ENCODE measurements at places on chromosomes 7 and 10.

DNA sequence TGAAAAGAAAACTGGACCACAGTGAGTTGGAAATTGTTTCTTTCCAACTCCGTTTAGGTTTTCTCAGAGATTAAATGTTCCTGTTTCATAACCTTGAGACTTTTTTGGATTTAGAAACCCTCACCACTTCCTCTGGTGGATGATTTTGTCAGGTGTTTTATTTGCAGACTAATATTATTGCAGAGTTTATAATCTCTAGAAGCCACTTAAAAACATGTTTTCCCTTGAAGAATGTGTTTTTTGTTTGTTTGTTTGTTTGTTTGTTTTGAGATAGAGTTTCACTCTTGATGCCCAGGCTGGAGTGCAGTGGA lies 520 bp upstream of the MICU1 start:
- no peak for DNase-seq

DNA sequence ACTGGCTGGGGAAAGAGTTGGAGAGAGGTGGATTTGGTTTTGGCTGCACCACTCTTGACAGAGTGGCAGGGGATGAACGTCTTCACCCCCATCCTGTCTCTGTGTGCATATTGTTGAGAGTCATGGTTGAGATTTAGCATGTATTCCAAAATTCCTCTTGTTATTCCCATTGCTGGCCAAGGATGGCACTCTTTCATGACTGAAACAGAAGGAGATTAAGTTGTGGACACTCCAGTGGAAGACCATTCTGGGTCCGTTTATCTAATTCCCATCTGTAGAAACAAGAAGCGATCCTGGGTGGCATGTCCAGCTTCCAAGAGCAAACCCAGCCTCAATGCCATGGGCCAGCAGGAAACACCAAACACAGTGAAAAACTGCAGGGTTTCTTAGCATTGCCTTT lies 469.0 kb upstream of the IGFBP3 start:
- no peak for DNase-seq

- no peak for DNase-seq
Measured at GRCh38 chr7:155496267-155497005, 38.5 kb downstream of the EN2 start.

DNA sequence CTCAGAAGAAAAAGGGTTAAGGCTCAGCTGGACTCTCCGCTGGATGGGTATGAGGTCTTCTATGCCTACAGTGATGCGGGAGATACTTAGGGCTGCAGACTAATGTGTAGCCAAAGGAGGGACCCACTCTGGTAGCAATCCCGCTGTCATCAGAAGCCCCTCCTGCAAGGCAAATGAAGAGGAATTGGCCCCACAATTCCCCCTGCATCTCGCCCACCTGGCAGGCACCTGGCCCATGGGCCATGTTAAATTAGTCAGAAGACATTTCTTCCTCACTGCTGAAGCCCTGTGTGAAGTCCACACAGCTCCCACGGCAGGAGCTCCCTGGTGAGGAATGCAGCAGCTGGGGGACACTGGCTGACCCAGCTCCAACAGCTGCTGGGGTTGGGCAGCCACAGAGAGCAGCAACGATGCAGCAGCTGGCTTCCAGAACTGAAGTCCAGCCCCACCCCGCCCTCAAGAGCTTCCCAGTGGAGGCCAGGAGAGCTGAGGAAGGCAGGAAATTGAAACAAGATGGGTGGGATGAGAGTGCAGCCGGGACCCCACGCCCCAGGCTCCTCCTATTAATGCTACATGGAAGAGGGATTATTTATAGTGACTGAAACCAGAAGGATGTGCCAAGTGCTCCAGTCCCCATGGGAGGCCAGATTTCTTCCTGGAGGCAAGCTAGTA lies 5.5 kb downstream of the VSTM4 start:
- no peak for DNase-seq

DNA sequence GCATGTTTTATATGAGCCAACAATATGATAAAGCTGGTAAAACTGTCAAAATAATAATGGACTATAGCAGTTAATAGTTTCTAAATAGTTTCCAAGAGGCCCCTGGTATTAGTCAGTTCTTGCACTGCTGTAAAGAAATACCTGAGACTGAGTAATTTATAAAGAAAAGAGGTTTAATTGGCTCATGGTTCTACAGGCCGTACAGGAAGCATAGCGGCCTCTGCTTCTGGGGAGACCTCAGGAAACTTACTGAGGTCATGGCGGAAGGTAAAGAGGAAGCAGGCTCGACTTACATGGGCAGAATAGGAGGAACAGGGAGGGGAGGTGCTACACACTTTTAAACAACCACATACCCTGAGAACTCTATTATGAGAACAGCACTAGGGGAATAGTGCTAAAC lies 104.6 kb downstream of the PPP1R9A start:
- DNase-seq, result no peak

- no peak for DNase-seq
Measured at GRCh38 chr10:113982769-113983168, 60.9 kb upstream of the ADRB1 start.

GRCh38 chr10:15370856-15371701 lies at the start of gene FAM171A1:
Gene FAM171A1 (minus strand): TSS chr10:15371289. CDS start chr10:15371052, 237 bp downstream.
- peak; percentile 80 for DNase-seq

- DNase-seq, result no peak
Measured at GRCh38 chr10:25049966-25050365, 33.6 kb downstream of the THNSL1 start.

DNA sequence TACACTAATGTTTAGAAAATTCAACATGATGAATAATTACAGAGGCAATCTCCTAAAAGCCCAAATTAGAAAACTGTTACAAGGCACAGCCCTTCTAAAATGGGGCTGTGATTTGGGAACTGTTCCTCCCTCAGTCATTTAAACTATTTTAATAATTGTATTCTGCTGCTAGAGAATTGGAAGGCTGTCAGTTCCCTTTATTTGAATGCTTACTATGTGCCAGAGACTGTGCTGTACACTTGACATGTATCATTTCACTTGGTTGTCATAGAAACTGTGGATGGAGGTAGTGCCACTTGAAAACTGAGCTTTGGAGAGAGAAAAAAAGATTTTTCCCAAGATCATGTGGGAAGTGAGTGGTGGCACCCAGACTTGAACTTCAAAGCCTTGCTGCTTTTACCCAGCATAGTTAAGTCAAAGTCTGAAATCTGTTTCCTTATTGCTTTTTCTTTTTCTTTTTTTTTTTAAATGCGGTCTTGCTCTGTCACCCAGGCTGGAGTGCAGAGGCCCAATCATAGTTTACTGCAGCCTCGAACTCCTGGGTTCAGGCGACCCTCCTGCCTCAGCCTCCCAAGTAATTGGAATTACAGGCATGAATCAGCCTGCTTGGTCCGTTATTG lies 23.6 kb downstream of the UBE2D1 start:
- DNase-seq, result no peak

- no peak for DNase-seq
Measured at GRCh38 chr7:82506702-82507101, 63.1 kb upstream of the CACNA2D1 start.

DNA sequence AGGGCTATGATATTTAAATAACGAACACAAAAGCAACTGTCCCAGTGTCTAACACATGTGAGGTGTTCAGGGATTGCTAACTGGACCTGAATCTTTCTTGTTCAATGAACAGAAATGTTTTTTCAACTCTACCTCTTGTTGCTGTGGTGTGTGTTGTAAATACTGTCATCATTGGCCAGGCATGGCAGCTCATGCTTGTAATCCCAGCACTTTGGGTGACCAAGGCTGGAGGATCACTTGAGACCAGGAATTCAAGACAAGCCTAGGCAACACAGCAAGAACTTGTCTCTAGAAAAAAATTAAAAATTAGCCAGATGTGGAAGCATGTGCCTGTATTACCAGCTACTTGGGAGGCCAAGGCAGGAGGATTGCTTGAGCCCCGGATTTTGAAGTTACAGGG lies 1250.9 kb downstream of the TYW1 start:
- no peak for DNase-seq

GRCh38 chr7:99210265-99210970 lies 2.5 kb upstream of the KPNA7 start:
- peak; percentile 64 for DNase-seq

Measured in HuH-7 (cell line).